CD8-positive, alpha-beta memory T cell (primary cell): ENCODE measurements at places on chromosomes 7 and 10. TPM values are rescaled to one million over a fixed set of nuclear protein-coding genes. Genes with fewer than 3 reads are reported as not detected.

Gene TMEM229A
- not detected for total RNA-seq

- no peak for DNase-seq
Observed at GRCh38 chr10:107583974-107584373, 419.5 kb upstream of the SORCS1 start.

- no peak for DNase-seq
Observed at GRCh38 chr10:119006451-119007210, 22.9 kb upstream of the NANOS1 start.

DNA sequence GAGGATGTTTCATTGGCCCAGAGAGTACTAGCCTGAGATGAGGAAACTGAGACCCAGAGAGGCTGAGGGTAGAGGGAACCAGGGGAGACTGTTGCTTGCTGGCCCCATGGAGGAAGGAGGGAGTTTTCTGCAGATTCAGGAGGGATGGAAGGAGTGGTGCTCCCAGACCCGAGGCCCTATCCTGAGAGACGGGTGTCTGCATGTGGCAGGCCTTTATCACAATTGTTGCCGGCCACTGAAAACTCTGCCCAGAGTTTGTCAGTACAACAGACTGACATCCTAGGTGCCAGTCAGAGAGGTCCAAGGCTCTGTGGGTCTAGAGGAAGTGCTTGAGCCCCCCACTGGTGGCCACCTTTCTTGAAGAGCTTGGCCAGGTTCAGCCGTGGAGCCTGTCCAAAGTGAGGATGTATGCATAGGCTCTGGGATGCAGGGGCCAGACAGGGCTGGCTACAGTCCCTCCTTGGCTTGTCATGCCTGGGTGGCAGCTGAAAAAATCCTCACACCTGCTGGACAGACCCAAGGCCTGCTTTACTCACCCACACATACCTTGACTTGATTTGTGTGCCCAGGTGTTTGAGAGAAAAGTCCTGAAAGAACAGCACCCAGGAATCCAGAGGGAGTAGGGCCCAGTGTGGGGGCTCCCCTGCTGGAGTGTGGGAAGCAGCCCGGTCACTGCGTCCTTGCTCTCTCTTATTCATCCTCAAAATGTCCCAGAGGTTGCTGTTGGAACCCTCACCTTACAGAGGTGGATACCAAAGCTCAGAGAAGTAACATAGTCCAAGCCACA is 65.2 kb downstream of the CLRN3 start:
- DNase-seq, result no peak

Gene CYP26A1
- total RNA-seq, result not detected

- peak; percentile 34 for DNase-seq
Observed at GRCh38 chr10:29409241-29410054, 120.6 kb downstream of the LYZL1 start.

- no peak for DNase-seq
Observed at GRCh38 chr10:115417585-115418265, 324.6 kb downstream of the ATRNL1 start.

- DNase-seq, result peak; percentile 81
Observed at GRCh38 chr7:4883372-4884144, at the start of gene RADIL. Gene RADIL (minus strand): TSS chr7:4883716. CDS start chr7:4878139, 5,577 bp downstream.
